NCI-H2081 treated with DMSO at 0.1 percent for 48 hours (cell line): ENCODE measurements at places on chromosomes 1 and 21.

- DNase-seq: no peak
Observed at GRCh38 chr21:18373606-18374005, 30.0 kb downstream of the TMPRSS15 start.

DNA sequence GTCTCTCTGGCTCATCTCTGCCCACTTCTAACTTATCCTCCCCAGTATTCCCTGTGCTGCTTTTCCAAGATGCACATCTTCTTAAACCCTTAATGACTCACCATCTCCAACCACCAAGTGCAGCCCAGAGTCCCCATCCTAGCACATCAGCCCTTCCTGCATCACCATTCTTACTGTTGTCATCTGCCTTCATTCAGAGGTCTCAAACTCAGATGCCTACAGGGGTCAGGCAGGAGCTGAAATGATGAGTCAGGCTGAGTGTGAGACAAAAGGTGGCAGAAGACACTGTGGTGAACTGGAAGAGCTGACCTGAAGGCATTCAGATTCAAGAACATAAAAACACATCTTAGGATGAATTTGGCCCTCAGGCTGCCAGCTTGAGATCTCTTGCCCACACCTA lies 34.6 kb downstream of the OLFML2B start:
- DNase-seq: no peak

GRCh38 chr1:32094746-32095521 lies 12.9 kb upstream of the KPNA6 start:
- no peak for DNase-seq

GRCh38 chr1:232213928-232214327 lies 416.0 kb downstream of the SIPA1L2 start:
- DNase-seq: no peak

GRCh38 chr1:18816808-18817207 lies 42.7 kb downstream of the TAS1R2 start:
- DNase-seq: no peak

- DNase-seq: no peak
Observed at GRCh38 chr21:42991992-42992740, 17.8 kb downstream of the PKNOX1 start.

GRCh38 chr1:29527314-29528004 lies 291.1 kb downstream of the PTPRU start:
- DNase-seq: no peak

- DNase-seq: no peak
Observed at GRCh38 chr21:23876925-23877558, 1730.2 kb downstream of the MRPL39 start.

DNA sequence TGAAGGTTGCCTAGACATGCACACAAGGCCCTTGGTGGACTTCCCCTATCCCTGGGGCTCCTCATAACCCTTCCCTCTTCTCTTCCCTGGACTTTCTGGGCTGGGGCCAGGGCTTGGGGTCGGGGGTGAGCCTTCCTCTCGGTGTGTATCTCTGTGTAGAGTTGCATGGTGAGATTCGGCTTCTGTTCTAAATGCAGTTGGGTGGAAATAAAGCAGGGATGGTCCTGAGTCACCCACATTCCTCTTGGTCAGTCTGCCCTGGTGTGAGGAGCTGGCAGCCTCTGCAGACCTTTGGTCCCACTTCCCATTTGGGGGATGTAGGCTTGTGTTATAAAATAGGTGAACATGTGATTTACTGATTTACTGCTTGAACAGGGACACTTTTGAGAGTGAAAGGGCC lies 38.0 kb downstream of the ADARB1 start:
- no peak for DNase-seq
